HFFc6 (cell line): ENCODE measurements at places on chromosomes 6 and 20.

DNA sequence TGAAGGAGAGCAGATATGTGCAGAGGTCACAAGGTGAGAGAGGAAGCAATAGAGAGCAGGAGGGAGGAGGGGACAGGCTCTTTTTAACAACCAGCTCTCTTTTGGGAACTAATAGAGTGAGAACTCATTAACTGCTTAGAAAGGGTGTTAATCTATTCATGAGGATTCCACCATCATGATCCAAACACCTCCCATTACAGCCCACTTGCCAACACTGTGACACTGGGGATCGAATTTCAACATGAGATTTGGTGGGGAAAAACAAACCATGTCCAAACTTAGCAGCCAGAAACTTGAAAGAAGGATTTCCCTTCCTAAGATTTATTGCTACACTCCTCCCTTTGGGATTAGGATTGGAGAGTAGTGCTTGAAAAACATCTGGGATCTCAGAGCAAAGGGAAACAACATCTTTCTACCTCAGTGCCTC, 135.5 kb upstream of the PLCB4 start:
- DNase-seq: no peak

- no peak for DNase-seq
Observed at GRCh38 chr20:45958593-45958992, 13.4 kb downstream of the ZNF335 start.

- no peak for DNase-seq
Observed at GRCh38 chr6:5280920-5281319, 19.6 kb downstream of the FARS2 start.

DNA sequence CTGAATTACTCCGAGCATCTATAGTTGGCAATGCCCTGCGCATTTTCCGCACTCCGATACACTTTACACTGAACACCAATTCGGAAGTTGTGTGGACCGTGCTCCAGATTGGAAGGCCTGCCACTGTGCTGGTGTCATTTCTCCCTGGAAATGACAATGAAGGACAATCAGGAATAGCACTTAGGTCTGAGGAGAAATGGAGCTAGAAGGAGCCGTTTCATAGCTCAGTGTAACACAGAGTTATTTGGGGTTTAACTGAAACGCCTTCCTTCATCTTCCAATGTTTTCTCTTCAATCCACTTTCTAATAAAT, 501 bp upstream of the PLA2G7 start:
- DNase-seq: no peak

- DNase-seq: no peak
Observed at GRCh38 chr20:24938498-24938897, 10.6 kb upstream of the CST7 start.

GRCh38 chr20:15895126-15895525, 678.1 kb downstream of the KIF16B start:
- no peak for DNase-seq

DNA sequence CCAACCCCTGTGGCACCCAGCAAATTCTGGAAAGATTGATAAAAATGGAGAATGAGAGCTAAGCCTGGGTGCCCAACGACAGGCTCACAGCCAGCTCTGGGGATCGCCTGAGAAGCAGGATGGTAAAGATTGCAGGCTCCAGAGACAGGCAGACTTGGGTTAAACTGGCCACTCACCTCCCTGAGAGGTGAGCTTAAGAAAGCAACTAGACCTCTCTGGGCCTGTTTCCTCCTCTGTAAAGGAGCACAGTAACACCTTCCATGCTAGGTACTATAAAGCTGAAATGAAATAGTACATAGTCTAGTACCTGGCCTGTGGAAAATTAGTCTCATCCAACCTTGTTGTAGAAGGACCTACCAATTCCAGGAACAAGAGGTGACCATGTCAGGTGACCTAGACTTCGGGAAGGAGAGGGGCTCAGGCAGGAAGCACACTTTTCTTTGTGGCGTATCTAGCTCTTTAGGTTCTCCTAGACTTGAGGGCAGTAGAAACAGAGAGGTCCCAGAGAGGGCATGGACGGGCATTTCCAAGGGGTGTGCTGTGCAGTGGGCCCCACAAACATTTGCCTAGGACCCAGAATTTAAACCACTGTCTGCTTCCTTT, 142.8 kb upstream of the MYLIP start:
- no peak for DNase-seq

DNA sequence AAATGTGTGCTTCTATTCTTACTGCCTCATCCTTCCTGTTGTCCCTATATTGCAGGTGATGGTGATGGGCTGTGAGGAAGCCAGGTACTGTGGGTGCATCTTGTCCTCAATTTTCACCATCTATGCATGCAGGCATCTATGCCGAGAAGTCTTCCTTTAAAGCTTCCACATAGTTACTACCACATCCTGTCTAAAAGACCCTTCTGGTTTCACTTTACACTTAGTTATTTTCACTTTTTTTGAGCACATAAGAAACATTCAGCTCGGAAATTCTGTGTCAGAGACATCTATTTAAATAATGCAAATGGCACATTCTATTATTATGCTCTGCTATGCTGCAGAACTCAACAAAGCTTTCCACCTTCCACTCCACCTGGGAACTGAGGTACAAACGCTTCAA, 28.2 kb upstream of the FABP7 start:
- DNase-seq: no peak

GRCh38 chr6:62328607-62329006, 42.6 kb upstream of the KHDRBS2 start:
- no peak for DNase-seq

GRCh38 chr20:347317-347639, 367 bp downstream of the NRSN2 start:
- DNase-seq: no peak

DNA sequence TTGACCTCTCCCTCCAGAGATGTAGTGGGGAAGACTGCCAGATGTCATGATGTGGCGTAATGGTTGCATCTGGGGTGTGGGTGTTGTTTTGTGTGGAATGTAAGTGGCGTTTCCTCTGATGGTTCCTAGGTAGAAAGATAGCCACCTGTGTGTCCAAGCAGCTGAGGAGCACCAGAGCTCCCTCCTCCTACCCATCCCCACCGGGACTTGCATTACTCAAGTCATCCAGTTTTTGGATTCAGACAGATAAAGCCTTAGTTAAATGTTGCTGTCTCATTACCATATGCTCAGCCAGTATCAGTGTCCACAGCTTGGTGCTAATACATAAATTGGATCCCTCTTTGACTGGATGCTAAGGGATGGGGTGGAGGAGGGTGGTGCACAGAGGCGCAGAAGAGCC, 282.3 kb downstream of the TBC1D7 start:
- DNase-seq: no peak

DNA sequence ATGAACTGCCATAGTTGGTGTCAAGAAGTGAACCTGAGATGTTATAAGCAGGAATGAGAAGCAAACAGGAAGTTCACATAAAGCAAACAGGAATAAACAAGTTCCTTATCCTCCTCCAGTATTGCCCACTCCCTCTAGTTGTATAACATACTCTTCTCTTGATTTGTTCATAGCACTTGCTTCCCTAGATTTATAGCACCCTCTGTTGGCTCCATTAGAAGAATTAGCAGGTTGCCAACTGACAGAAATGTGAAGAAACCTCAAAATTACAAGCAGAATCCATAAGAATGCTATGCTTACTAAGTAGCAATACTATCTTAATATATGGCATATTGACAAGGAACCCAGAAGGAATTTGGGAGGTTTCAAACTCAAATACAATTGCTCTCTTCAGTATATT, 195.4 kb downstream of the TBX18 start:
- DNase-seq: peak; percentile 23

DNA sequence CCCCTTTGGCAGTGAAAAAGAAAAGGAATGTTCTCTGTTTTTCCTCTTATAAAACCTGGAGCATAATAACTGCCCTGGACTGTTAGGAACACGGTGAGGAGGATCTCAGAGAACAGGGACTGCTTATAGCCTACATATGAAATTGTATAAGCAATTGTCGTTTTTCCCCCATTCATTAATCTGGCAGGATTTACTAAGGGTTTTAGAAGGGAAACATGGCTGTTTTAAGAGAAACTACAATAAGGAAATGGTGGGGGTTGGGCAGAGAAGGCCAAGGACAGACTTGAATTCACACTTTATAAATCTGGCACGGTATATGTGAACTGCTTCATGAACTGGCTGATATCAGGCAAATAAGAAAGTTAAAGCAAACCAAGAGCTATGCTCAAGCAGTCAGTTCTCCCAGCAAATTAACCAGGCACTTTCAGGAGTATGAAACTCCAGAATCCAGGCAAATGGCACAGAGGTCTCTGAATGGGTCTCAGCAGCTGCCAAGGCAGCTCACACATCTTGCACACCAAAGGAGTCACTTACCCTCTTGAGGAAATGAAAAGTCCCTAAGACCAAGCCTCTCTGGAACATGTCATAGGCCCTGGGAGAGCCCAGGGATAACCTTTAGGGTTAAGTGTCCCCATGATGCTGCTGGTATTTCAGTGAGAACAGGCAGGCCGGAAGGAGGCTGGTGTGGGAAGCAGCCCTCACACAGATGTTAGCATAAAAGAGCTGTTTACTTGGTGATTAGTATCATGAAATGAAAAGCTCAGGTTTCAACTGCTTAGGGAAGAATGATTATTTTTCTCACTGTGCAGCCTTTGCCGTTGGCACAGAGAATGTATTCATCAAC, 260.5 kb upstream of the MARCKS start:
- no peak for DNase-seq

GRCh38 chr20:38186788-38187221, 21.7 kb upstream of the TGM2 start:
- DNase-seq: peak; percentile 41

- no peak for DNase-seq
Observed at GRCh38 chr6:54254886-54255285, 53.4 kb upstream of the TINAG start.

GRCh38 chr20:37354210-37355195, 8.6 kb downstream of the SRC start:
- no peak for DNase-seq
